Kidney (tissue), 22 donors: ENCODE measurements at places on chromosomes 12 and 14. TPM values are rescaled to one million over a fixed set of nuclear protein-coding genes. Genes with fewer than 3 reads are reported as not detected.

DNA sequence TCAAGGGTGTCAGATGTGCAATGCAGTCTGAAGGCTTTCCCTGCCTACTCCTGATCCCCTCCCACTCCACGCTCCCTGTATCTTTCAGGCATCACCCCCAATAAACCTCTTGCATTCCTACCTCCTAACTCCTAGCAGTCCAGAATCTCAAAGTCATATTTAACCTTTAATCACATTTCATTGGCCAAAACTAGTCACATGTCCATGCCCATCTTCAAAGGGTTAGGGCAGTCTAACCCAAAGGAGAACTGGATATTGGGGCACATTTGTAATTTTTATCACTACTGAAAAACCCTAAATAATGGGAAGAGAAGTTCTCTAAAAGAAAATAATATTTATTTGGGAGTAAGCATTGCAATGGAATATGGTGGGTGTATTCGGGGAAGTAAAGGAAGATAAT, 5.4 kb upstream of the C12orf75 start:
- no peak for DNase-seq

GRCh38 chr12:66345956-66346355, 43.7 kb downstream of the HELB start:
- no peak for DNase-seq

DNA sequence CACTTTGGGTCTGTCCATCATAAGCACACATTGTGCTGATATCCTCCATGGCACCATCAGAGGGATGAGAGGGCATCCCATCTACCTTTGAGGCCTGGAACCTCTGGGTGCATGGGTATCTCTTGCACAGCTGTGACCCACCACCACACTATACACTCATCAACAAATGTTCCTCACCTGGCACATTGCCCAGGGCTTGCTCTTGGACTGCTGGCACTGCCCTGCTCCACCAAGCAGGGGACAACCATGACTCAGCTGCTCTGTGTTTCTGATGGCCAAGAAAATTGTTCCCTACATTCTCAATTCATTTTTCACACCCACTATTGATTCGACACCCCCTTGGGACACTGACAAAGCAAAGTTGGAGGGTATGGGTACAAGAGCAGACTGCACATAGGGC, 155.5 kb downstream of the PTPRO start:
- no peak for DNase-seq

The PRPH gene
- polyA plus RNA-seq = 0.71 TPM
